ENCODE measurements at places on chromosomes 12 and 14.

- no peak for DNase-seq
Observed at GRCh38 chr12:106130474-106131113, 8.2 kb downstream of the NUAK1 start.

DNA sequence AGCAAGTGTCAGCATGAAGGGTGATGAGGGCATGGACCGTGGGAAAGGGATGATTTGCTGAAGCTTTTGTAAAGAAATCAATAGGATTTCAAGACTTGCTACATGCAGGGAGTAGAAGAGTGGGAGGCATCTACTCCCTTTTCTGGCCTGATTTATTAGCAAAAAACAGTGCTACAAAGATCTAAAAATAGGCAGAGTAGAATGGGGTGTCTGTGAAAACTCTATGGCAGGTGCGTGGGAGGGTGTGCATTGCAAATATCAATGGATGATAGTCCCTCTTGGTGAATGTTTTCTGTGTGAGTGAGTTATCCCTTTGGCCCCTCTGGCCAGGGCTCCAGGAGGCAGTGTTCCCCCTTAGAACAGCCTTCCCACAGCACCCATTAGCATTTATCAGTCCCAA lies 139.0 kb downstream of the SMOC1 start:
- DNase-seq = no peak

GRCh38 chr12:122730215-122731014 lies at the start of gene HCAR1:
Gene HCAR1 (minus strand): TSS chr12:122730844. CDS start chr12:122730339, 505 bp downstream.
- DNase-seq = no peak

DNA sequence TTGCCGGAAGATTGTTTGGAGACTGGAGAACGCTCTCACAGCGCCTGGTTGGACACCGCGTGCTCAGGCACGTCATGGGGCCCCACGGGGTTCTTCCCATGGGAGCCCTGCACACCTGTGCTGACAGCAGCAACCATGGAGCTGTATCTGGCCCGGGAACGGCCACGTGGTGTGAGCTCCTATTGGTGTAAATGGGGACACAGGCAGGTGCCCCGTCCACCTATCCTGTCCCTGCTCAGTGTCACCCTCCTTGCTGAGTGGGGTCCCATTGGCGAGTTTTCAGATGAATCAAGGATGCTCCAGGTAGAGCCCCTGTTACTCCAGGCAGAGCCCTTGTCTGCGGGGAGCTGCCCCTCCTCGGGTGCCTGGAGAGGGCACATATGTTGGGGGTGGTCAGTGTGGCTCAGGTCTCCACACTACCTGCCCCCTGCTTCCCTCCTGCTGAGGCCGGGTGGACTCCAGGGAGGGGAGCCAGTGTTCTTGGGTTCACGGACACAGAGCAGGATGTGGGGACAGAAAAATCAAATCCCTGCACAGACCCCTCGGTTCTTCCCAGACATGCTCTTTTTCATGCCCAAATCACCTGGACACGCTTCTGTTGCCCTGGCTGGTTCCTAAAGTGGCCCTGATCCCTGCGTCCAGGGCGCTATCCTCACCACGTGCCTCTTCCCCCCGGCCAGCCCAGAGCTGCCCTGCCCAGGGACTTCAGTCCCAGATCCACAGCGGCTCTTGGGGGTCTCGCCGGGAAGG lies 250.1 kb downstream of the ADGRD1 start:
- no peak for DNase-seq

GRCh38 chr12:24600996-24601395 lies 347.9 kb downstream of the BCAT1 start:
- no peak for DNase-seq

DNA sequence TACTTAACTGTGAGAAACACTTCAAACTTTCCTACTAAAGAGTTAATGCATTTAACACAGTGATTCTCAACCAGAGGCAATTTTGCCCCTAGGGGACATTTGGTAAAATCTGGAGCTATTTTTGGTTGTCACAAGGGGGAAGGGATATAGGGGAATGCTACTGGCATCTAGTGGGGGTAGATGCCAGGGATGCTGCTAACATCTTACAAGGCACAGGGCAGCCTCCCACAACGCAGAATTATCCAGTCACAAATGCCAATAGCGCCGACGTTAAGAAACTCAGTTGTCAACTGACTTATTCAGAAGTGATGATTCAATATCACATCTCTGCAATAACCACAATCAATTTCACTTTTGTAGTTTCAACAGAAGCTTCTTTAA lies 2.0 kb downstream of the EEA1 start:
- no peak for DNase-seq

DNA sequence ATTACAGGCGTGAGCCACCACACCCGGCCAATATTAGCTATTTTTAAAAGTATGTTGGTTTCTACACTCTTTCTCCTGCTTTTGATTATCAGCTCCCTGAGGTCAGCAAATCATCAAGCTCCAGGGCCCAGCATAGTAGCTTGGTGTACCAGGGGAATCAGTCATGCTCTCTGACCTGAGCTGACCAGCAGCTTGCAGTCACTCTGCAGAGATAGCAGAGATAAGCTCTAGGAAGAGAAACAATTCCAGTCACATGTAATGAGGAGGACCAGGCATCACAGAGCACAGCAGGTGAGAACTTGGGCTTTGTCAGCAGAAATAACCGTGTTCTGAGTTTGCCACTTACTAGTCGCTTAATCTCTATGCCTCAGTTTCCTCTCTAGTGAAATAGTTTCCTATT lies 8.5 kb downstream of the PLEKHD1 start:
- DNase-seq = no peak

- DNase-seq = no peak
Observed at GRCh38 chr12:23133471-23133870, 508.5 kb downstream of the ETNK1 start.

- DNase-seq = peak; percentile 28
Observed at GRCh38 chr12:30970559-30971197, 44.1 kb downstream of the TSPAN11 start.

- no peak for DNase-seq
Observed at GRCh38 chr12:48973941-48974673, 2.6 kb upstream of the WNT10B start.

GRCh38 chr12:25295361-25295760 lies 44.6 kb upstream of the KRAS start:
- DNase-seq = no peak

DNA sequence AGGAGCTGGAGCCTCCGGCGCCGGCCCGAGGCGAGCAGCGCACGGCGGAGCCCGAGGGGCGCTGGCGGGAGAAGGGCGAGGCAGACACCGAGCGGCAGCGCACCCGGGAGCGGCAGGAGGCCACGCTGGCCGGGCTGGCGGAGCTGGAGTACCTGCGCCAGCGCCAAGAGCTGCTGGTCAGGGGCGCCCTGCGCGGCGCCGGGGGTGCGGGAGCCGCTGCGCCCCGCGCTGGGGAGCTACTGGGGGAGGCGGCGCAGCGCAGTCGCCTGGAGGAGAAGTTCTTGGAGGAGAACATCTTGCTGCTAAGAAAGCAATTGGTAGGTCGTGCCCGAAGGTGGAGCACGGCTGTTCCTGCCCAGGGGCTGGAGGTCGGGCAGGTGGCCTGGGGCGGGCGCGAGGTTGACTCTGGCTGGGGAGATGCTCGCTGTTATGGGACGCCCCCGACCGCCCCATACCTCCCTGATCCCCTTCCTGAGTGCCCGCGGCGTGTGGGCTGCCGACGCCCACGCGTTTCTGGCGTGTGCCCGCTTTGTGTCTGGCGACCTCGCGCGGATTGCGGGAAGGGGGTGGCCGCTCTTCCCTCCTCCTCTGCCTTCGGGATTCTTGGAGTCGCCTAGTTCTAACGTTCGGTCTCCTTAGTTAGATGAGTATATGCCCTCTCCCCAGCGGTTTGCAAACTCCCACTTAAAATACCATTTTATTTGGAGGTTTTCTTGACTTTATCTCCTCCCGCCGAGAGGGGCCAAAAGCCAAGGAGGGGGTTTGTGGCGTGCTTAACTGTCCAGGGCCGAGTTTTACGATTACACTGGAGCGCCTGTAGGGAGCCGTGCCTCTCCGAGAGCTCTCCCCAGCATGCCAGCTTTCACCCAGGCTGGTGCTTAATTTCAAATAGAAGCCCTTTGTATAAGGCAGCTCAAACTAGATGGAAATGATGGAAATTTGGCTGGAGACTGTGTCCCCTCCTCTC lies 752 bp downstream of the DACT1 start:
- DNase-seq = no peak

DNA sequence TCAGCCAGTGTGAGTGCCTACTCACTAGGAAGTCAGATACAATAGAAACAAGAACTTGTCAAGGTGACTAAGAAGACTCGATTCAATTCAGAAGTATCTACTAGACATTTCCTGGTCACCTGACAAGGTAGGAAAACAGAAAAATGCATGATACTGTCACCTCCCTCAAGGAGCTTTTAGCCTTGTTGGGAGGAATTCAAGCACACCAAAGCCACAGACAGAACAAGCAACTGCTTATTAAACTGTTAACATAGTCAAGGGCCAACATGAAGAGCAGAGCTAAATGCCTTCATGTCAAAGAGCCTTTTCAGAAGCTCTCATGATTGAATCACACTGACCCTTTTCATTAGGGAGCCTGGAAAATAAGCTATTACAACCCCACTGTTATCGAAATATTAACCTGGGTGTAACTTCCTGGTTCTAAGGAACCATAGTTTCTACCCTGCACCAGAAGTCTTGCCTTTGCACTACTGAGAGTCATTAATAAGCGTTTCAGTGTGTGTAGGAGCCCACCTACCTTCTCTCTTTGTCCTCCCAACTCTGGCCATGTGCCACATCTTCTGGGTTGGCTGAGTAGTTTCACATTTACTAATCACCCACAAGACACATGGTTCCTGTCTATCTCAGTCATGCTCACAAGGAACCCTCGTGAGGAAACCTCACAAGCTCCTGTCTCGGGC lies 31.0 kb upstream of the LGALS3 start:
- DNase-seq = no peak

DNA sequence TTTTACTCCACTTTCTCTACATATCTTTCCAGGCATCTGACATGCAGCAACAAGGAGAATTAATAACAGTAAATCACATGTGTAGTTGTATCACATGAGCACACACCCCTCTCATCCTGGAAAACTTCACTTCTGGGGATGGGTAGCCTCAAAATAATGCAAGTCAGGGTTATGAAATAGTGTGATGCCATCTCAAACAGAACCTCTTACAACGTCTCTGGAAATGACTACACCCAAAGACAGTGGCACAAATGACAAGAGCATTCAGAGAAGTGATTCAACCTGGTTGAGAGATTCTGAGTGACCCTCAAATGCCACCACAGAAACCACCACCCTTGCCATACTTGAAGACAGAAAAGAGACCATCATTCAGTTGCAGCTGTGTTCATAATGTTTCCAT lies 2.8 kb downstream of the DIO2 start:
- DNase-seq = no peak
